ENCODE measurements at places on chromosomes 7 and 10.
A peak's percentile ranks its signal among the peaks of the same experiment; 100 is the strongest.

GRCh38 chr10:61733358-61733940 lies 70.7 kb downstream of the CABCOCO1 start:
- no peak for DNase-seq

DNA sequence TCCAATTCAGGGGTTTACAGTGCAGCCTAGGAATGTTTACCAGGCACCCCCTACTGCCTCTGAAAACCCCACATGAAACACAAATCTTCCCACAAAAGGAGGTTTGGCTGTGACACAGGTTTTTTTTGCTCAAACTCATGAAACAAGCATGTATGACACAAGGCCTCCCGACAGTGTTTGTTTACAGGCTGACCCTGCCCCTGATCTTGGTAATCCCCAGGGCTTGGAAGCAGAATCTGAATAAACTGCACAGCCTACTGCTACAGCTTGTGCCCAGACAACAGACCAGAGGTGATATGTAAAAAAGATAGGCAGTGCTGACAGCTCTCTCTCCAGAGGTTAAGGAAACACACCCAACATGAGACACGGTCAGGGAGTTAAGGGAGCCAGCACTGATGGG lies 184.2 kb downstream of the KMT2E start:
- no peak for DNase-seq

DNA sequence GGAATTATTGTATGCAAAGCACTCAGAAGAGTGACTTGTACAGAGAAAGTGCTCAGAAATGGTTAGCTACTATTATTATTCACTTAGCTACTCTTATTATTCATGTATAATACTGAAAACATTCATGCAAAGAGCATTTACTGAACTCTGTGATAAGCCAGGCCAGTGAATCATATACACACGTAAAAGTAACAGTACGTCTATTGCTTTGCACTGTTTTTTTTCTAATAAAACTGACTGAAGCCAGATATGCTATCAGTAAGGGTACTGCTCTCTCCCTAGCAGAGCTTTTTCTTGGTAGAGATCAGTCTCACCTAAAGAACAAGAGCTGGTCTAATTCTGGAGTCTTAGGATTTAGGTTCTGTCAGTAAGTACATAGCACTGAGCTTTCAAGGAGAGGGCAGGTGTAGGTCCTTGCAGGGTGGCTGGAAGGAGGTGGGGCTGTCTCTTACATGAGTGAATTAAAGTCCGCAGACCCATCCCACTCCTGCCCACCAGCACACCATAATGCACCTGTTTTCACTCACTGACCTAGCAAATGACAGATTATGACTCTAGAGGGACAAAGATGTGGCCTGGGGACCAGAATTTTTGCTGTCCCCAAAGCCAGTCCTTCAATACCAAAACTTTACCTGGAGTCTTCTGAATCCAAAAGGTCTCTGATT lies 145.9 kb downstream of the ARID5B start:
- no peak for DNase-seq

- no peak for DNase-seq
Observed at GRCh38 chr7:45384499-45384898, 189.7 kb upstream of the ADCY1 start.

- DNase-seq: no peak
Observed at GRCh38 chr10:15370212-15370855, 755 bp downstream of the FAM171A1 start.

DNA sequence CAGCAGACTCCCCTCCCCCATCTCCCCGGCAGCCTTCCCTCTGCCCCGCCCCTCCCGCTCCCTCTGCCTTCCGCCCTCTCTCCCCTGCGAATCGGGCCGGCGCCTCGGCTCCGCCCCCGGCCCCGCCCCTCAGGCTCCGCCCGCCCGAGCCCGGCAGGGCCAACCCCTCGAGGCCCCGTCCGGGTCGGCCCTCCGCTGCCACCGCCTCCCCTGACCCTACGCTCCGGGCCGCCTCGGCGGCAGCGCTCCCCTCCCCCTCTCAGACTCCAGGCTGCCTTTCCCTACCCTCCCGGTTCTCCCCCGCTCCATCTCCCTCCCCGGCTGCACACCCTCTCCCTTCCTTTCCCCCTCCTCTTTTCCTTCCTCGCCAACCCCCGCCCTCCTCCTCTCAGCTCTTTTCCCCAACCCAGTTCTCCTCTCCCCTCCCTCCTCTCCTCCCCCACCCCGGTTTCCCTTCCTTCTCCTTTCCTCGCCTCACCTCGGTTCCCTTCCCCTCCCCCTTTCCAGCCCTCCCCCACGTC lies 1.6 kb downstream of the ZNF467 start:
- peak; percentile 78 for DNase-seq
